ENCODE measurements at places on chromosomes 7 and 10. TPM values are rescaled to one million over a fixed set of nuclear protein-coding genes. Genes with fewer than 3 reads are reported as not detected.

CPSF4 gene
- 75.4 TPM for total RNA-seq

SMURF1 gene
- 12.9 TPM for total RNA-seq

GPER1 gene
- total RNA-seq = not detected

CHST3 gene
- total RNA-seq = not detected

ADCYAP1R1 gene
- not detected for total RNA-seq

PARG gene
- total RNA-seq = 29.1 TPM

CDH23 gene
- 0.16 TPM for total RNA-seq

PPP1R17 gene
- not detected for total RNA-seq

CPED1 gene
- not detected for total RNA-seq

DNAJC9 gene
- 63.5 TPM for total RNA-seq

OR9A2 gene
- not detected for total RNA-seq

NEURL1 gene
- 2.5 TPM for total RNA-seq

GTF2IRD2 gene
- 5.9 TPM for total RNA-seq

CALHM3 gene
- total RNA-seq = not detected

DTX2 gene
- 31.2 TPM for total RNA-seq

GOLGA7B gene
- 4.3 TPM for total RNA-seq

FANK1 gene
- 0.49 TPM for total RNA-seq

PLEKHS1 gene
- total RNA-seq = not detected

MRPS17 gene
- 14.3 TPM for total RNA-seq

CASD1 gene
- total RNA-seq = 11.9 TPM

FFAR4 gene
- not detected for total RNA-seq

FBXL15 gene
- 13.5 TPM for total RNA-seq

PTN gene
- total RNA-seq = not detected

OR6V1 gene
- total RNA-seq = not detected

CYP3A5 gene
- total RNA-seq = not detected

ESYT2 gene
- 86.0 TPM for total RNA-seq

GAD2 gene
- total RNA-seq = not detected

GPR22 gene
- total RNA-seq = not detected

SVOPL gene
- not detected for total RNA-seq

CELF2 gene
- total RNA-seq = 205 TPM

SORBS1 gene
- total RNA-seq = 0.89 TPM
